ENCODE measurements at places on chromosomes 12 and 14.
A peak's percentile ranks its signal among the peaks of the same experiment; 100 is the strongest.

DNA sequence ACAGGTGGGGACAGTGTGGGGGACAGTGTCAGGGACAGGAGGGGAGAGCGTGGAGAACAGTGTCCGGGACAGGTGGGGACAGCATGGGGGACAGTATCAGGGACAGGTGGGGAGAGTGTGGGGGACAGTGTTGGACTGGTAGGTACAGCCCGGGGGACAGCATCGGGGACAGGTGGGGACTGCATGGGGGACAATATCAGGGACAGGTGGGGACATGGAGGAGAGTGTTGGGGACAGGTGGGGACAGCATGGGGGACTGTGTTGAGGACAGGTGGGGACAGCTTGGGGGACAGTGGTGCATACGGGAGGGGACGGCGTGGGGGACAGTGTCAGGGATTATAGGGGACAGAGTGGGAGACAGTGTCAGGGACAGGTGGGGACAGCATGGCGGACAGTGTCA lies 212.3 kb downstream of the TMEM121 start:
- no peak for DNase-seq

DNA sequence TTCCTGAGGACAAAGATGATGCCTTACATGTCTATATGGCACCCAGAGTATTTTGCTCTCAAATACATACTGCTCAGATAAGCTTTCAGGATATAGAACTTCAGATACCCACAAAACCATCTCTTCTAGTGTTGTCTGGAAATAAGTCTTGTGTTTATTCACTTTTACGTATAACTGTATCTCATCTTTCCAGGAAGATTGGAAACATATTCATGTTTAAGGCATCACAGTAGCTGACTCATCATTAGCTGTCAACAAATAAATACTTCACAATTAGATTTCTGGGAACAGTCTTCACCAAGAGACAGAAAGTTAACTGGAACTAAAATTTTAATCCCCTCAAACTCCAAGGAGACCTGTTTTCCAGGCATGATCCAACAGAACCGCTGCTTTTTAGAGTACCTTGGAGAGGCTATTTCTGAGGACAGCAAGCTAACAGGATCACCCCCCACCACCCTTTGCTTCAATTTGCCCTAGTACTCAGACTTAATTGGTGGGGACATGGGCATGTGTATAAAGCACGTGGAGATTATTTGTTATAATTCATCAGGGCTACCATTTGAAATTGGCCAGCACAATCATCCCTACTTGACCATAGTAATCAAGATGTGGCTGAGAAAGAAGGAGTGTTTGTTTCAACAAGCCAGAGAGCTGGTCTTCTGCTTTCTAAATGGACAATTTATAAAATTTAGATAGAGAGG lies 129.3 kb upstream of the HIF1A start:
- DNase-seq = peak; percentile 93

DNA sequence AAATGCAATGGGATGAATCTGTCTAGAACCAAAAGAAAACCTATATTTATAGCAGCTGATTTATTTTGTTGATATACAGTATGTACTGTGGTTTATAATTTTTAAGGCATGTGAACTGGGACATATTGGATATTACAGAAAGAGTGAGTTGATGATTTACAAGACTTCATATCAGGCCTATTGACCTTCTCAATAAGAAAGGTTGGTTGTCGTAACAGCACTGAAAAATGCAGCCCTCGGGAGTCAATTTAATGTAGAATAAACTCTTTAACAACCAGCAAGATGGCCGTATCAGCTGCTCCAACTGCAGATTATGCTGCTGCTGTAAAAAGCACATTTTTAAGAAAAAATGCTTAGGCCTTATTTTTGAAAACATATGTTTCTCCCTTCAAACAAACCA lies 407.3 kb downstream of the GXYLT1 start:
- no peak for DNase-seq

DNA sequence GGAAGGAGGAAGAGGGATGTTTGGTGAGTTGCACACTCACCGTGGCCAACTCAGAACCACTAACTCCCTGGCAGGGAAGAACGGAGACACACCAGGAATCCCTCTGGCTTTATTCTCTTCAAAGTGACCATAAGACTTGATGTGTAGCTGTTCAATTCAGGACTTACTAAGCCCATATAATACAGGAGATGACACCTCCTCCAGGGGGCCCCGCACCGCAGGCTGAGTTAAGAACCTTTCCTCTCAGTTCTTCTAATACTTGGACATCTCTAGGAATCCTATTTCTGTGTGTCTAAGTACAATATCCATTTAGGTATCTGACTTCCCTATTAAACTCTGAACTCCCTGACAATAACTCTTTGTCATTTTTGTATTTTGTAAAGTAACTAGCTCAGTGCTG lies 49.5 kb downstream of the DCAF4 start:
- no peak for DNase-seq

GRCh38 chr12:100935929-100936328 lies 141.4 kb downstream of the ANO4 start:
- DNase-seq = no peak

GRCh38 chr12:89205517-89205916 lies 146.8 kb downstream of the DUSP6 start:
- no peak for DNase-seq

GRCh38 chr14:76762411-76763095 lies 1.3 kb downstream of the VASH1 start:
- DNase-seq = peak; percentile 19

- DNase-seq = peak; percentile 82
Measured at GRCh38 chr14:24310646-24311604, at the start of gene LTB4R. LTB4R (plus strand) TSS chr14:24311502; CDS start chr14:24315652, 4,150 bp downstream.

GRCh38 chr12:118359541-118359915 lies 13.2 kb downstream of the TAOK3 start:
- no peak for DNase-seq

DNA sequence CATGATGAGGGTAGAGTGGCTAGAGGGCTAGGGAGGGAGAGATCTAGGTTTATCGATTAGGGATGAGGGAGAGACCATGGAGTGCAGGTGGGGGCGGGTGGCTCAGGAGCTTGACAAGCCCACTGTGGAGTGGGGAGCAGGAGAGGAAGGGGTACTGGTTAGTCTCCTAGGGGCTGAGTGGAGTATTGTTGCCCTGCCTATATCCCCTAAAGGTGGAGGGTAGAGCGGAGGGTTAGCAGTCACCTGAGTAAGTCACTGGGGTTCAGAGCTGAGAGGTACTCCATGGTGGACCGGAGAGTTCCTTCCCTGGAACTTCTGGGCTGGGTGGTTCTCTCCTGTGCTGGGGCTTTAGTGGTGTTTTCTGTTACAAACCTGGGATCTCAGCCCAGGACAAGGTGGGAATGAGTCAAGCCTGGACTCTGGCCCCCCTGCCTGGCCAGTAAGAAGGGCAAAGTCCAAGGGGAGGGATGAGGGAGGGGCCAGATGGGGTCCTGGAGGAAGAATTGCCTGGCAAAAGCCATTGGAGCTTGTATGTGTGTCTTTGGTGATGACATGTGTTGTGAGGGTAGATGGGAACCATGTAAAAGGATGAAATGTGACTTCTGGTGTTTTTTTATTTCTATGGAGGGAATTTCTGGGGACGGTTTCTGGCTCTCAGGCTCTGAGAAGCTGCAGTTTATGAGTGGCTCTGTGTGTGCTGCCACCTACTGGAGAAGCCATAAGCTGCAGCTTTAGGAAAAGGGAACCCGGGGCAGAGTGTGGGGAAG lies at the start of gene CIDEB:
Gene CIDEB, minus strand, starts transcription at position 403 of the 767 bp plus-strand sequence. Its CDS starts 119 bp downstream, at position 284.
- peak; percentile 66 for DNase-seq

DNA sequence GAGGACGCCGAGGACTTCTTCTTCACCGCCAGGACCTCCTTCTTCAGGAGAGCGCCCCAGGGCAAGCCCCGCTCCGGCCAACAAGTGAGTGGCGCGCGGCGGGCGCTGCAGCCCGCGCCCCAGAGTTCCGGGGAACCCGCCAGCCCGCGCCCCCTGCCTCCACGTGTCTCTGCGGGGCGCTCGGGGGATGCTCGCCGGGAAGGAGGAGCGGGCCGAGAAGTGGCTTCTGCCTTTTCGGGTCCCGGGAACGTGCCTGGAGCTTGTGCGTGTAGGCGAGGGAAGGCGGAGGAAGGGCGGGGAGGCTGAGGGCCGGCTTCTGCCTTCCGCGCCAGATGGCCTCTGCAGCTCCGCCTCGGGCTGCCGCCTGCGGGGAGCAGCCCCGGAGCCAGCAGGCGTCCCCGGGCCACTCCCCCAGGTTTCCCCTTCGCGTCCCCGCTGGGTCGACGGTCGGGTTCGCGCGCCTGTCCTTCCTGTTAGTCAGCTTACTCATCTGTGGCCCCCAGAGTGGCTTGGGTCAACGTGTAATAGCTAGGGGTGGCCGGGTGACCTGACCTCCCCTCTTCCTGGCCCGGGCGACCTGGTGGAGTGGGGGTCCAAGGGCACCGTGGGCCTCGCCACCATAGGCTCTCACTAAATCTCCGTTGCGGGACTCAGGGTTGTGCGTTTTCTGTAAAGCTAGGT lies 505 bp downstream of the RASSF3 start:
- DNase-seq = peak; percentile 58

All from fibroblast of pulmonary artery (primary cell).